ENCODE measurements at places on chromosomes 1 and 21.

GRCh38 chr1:172390301-172390682, 30.2 kb upstream of the C1orf105 start:
- no peak for DNase-seq

DNA sequence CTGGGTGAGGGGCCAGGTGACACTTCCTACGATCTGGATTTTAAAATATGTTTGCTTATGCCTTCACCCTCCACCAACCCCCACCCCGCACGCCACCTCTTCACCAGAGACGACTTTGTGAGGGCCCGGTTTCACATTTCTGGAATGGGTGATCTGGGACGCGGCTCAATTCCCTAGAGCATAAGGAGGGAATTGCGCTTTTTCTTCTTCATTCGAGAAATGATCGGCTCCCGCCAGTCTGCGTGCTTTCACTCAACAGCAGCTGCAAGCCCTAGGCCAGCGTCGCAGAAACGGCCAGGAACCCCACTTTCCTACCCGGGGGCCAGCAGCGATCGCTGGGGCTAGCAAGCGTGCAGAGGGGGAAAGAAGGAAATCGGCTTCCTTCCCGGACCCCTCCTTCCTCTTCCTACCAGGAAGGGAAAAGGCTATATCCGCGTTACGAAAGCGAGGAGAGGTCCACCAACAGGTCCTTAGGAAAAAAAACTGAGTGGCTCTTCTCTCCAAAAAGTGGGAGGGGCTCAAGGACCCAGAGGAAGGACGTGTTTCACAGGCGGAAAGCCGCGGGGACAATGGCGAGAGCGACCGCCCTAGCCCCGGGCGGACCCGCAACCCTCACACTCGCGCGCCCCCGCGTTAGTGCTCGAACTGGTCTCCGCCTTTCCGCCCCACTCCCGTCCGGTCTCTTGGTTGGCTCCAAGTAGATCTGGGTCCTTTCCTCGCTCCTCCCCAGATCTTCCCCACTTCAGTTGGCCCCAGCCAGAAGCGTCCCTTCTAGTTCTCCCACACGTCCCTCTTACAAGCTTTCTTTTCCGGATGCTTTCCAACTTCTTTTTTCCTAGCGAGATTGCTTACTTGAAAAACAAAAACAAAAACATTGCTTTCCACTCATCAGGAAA, 1.1 kb upstream of the ADAMTS1 start:
- no peak for DNase-seq

- DNase-seq: no peak
Measured at GRCh38 chr1:61727544-61727943, 2.6 kb upstream of the TM2D1 start.

- no peak for DNase-seq
Measured at GRCh38 chr21:46079352-46080170, 18.4 kb upstream of the COL6A2 start.

DNA sequence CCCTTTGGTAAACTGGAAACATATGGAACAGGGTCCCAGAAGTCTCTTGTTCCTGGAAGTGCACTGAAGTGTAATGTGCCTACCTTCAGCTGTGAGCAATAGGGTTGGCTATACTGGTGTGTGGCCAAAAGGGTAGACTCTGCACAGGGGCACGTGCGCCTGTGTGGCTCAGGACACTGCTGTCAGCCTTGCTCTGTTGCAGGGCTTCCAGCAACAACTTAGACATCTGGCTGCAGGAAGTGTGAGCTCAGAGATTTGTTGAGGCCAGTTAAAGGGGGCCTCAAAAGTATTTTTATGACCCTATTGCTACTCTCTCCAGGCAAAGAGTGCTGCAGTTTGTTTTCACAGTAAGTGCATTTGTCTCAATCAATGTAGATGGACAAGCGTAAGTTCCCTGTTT, 7.5 kb downstream of the CTPS1 start:
- DNase-seq: no peak

DNA sequence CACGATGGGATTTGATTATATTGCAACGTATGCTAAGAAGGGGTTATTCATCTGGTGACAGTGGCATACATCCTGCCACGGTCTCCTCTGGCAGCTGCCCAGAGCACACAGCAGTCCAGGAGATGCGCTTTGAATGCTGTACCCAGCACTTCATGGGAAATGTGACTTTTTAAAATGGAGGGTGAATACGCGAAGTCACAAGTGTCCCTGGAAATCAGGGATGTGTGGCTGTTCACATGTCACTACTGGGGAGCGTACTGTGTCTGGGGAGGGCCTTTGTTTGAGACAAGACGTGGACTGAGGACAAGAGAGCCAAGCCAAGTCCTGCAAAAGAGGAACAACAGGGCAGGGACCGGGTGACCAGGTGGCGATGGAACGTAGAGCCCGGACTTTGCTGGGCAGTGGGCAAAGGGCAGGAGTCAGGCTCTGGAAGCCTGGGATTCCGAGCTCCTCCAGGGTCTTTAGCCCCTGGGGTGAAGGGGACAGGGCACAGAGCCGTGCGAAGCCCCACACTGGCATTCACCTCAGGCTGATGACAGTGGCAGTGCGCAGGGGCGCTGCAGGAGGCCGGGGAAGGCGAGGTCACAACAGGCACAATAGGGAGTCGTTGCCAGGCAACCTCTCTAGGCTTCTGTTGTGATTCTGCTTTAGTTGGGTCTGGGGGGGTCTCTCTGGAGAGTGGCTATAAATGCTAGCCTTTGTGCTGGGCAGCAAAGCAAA, 11.4 kb upstream of the ZBTB21 start:
- DNase-seq: no peak

DNA sequence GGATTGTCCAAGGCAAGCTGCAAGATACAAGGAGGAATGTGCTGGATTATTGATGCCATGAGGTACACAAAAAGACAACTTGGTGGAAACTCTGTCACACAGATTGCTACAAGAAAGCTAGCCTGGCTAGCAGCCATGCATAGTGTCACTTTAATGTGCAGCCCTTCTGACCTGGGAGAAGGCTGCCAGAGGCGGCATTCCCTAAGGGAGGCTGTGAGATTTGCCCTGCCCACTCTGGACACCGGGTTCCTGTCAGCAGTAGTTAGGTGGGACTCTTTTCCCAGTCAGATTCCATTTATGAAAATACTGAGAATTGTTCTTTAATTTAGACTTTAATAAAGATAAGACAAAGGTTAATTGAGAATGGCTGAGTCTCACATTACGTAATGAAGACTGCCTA, 47.8 kb upstream of the SYT6 start:
- no peak for DNase-seq

GRCh38 chr1:30648408-30649000, 74.9 kb downstream of the MATN1 start:
- no peak for DNase-seq

GRCh38 chr1:86089765-86090164, 66.8 kb downstream of the COL24A1 start:
- DNase-seq: no peak

DNA sequence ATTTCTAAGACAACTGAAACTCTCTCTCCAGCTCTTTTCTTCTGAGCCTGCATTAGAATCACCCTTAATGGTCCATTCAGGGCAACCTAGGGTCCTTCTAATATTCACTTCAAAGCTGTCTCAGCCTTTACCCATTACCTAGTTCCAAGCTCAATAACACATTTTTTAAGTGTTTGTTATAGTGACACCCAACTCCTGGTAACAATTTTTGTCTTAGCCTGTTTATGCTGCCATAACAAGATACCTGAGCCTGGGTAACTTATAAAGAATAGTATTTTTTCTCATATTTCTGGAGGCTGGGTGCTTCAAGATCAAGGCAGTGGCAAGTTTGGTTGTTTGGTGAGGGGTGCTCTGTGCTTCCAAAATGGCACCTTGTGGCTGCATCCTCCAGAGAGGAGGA, 531.5 kb upstream of the USP24 start:
- DNase-seq: no peak

- peak; percentile 75 for DNase-seq
Measured at GRCh38 chr1:24558902-24559791, 3.3 kb downstream of the NCMAP start.

GRCh38 chr1:4018466-4019146, 118.5 kb upstream of the C1orf174 start:
- no peak for DNase-seq

GRCh38 chr1:50084389-50084788, 24.3 kb upstream of the ELAVL4 start:
- DNase-seq: no peak

GRCh38 chr1:41900603-41901444, 17.9 kb downstream of the HIVEP3 start:
- peak; percentile 79 for DNase-seq

DNA sequence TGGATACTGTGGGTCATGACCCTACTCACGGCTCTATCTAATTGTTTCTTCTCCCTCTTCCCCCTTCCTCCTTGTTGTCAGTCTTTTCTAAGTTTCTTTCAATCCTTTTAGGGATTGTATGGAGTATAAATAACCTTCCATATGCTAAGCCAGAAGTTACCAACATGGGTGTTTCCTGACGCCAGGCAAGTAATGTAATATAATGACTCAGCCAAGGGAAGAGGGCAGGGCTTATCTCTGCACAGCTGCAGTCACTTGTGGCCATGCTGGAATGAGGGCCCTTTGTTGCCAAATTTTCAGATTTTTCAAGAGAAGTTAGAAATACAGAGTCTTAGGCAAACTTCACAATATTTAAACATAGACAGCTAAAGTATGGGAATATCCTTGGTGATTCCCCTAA, 194.6 kb downstream of the ST6GALNAC3 start:
- no peak for DNase-seq

GRCh38 chr21:29671728-29672127, 268.1 kb downstream of the GRIK1 start:
- DNase-seq: no peak

GRCh38 chr1:237756304-237756967, 134.3 kb downstream of the ZP4 start:
- no peak for DNase-seq

DNA sequence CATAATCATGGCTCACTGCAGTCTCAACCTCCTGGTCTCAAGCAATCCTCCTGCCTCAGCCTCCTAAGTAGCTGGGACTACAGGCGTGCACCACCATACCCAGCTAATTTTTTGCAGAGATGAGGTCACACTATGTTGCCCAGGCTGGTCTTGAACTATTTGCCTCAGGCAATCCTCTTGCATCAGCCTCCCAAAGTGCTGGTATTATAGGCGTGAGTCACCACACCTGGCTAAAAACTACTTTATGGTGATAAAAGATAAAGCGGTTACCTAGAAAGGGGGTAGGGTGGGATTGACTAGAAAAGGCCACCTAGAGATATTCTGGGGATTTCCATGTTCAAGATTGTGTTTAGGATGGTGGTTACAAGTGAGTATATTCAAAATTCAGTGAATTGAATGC, 5.0 kb downstream of the TSTD1 start:
- peak; percentile 83 for DNase-seq

DNA sequence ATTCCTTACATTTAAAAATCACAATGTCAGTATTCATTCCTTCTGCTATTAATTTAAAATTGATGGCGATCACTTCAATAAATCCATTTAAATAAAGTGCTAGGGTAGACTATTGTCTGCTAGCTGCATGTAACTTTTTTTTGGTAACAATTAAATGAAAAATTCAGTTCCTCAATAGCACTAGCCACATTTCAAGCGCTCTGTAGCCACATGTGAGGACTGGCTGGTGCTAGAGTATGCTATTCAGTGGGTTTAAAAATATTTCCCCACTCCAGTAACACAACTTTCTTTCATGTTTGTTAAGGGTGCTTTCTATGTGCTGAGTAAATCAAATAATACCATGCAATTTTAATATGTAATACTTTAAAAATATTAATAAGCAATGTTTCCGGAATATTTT, 108.2 kb downstream of the LTN1 start:
- DNase-seq: no peak

DNA sequence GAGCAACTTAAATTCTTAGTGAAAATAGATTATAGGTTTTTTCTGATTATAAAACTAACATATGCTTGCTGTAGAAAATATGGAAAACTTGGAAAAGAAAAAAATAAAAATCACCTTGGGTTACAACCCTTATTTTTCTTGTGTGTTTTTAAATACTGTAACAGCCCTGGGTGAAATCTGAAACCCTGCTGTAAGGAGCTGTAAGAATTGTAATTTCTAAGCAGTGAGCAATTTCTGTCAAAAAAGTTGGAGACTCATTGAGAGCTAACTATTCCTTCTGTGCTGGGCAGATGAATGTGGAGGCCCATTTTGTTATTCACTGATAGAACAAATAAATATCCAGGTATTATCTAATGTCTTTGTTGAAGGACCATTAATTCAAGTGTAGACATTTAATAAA, 42.6 kb downstream of the ADCY10 start:
- DNase-seq: no peak

DNA sequence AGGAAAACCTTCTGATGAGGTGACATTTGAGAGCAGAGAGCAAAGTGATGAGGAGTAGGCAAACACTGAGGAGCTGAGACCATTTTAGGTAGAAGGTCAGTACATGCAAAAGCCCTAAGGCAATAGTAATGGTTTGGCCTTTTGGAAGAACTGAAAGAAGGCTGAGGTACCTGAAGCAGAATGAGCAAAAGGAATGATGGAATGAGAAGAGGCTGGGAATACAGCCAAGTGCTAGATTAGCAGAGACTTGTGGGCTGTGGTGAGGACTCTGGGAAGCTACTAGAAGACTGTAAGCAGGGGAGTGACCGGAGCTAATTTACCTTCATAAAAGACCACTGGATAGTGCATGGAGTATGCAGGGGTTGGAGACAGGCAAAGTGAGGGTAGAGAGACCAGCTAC, 77.9 kb downstream of the GFI1 start:
- DNase-seq: no peak

DNA sequence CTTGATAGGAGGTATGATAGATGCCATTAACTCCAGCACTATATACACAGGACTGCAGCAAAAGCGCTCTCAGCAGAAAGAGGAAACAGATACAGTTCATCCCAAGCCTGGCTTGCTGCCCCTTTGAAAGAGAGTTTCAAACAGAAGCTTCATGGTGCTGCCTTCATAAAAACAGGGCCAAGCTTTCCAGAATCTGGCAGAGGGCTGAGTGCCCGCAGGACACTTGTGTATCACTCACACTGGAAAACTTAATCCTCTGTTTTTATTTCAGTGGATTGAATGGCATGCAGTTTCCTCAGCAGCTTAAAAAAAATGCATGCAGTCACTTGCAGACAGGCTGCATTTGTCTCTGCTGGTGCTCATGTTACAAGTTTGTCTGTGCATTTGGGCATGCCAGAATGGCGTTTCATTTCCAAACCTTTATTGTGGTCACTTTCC, 40.4 kb downstream of the KCNJ15 start:
- DNase-seq: no peak

GRCh38 chr21:36565540-36565939, 85.6 kb upstream of the CLDN14 start:
- no peak for DNase-seq

DNA sequence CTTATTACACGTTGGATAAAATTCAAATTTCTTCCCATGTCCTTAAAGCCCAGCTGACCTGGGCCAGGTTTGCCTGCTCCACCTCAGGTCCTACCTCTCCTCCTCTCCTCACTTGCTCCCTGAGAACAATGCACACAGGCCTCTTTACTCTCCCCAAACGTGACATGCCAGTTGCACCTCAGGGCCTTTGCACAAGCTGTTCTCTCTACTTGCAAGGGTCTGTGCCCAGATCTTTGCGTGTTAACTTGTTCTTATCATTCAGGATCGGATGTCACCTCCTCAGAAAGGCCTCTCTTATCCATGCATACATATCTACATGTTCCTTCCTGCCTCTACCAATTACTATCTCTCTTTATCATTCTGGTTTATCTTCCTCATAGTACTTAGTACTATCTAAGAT, 14.7 kb upstream of the LEFTY1 start:
- no peak for DNase-seq

- DNase-seq: no peak
Measured at GRCh38 chr1:119220991-119221390, 80.5 kb upstream of the WARS2 start.

Measured in PC-9 (cell line).